ENCODE measurements at places on chromosomes 13 and 19. TPM values are rescaled to one million over a fixed set of nuclear protein-coding genes. Genes with fewer than 3 reads are reported as not detected.

Gene NR2F6
- 26.0 TPM for total RNA-seq

Gene SYNGR4
- not detected for total RNA-seq

Gene SYT3
- total RNA-seq = not detected

Gene DLEU7
- total RNA-seq = not detected

Gene USHBP1
- total RNA-seq = 37.3 TPM

Gene MBD3L2
- not detected for total RNA-seq

Gene FAM83E
- 0.22 TPM for total RNA-seq

Gene SMARCA4
- 36.7 TPM for total RNA-seq

Gene DPF1
- total RNA-seq = under 0.01 TPM

Gene SLC15A1
- not detected for total RNA-seq

Gene TECR
- 19.5 TPM for total RNA-seq

Gene FREM2
- total RNA-seq = not detected

Gene IGFL2
- total RNA-seq = not detected

Gene METTL21C
- total RNA-seq = not detected

Gene SEMA6B
- total RNA-seq = 41.9 TPM

Gene ZSWIM4
- total RNA-seq = 11.1 TPM

Gene ZNF433
- 1.4 TPM for total RNA-seq

Gene KANK3
- 121 TPM for total RNA-seq

Gene RFXAP
- 1.0 TPM for total RNA-seq

Gene FPR3
- total RNA-seq = under 0.01 TPM

Gene MED16
- 20.6 TPM for total RNA-seq

Gene WTIP
- total RNA-seq = 41.2 TPM

Gene ZNF208
- 0.09 TPM for total RNA-seq

Gene ZNF568
- 10.6 TPM for total RNA-seq

Gene ERFL
- not detected for total RNA-seq

Gene C19orf18
- total RNA-seq = not detected

Gene ZNF569
- total RNA-seq = 4.4 TPM

Gene KLK2
- total RNA-seq = not detected

Gene NLRP13
- total RNA-seq = not detected

Gene ZNF878
- total RNA-seq = 0.11 TPM

Gene ZNF284
- total RNA-seq = 2.9 TPM

Gene ZNF813
- 7.3 TPM for total RNA-seq

Gene MAP3K10
- 5.5 TPM for total RNA-seq

Gene TMC4
- 0.34 TPM for total RNA-seq

Gene RASGRP4
- total RNA-seq = not detected

Gene LHB
- total RNA-seq = 0.17 TPM

Gene CGB8
- not detected for total RNA-seq

Gene ZNF616
- total RNA-seq = 10.7 TPM

Gene AKAP11
- 21.0 TPM for total RNA-seq

Gene IRGC
- total RNA-seq = not detected

Gene LILRB5
- not detected for total RNA-seq

Measured in dermis lymphatic vessel endothelial cell (primary cell).